ENCODE measurements at places on chromosomes 5 and 9. TPM values are rescaled to one million over a fixed set of nuclear protein-coding genes. Genes with fewer than 3 reads are reported as not detected.

DNA sequence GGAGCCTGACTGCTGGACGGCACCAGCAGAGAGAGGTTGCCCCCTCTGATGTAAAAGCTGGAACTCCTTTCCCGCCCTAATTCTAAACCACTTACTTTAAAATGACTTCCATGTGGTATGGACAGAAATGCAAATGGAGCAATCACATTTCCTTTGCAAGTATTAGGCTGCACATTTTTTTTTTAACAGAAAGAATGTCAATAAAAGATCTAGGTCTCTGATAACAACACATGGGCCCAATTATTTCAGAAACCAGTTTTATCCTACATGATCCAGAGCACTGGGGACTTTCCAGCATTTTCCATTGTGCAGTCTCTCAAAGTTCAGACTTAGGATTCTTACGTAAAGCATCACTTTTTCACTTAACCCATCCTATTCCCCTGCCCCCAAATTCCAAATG, 203.7 kb downstream of the NXNL2 start:
- no peaks in the 10 kb centered on the region for H3K27me3 ChIP-seq
- DNase-seq: no peak
- H3K4me1 ChIP-seq: peaks cover under 1% of the 10 kb centered on the region
- H3K27ac ChIP-seq: no peak overlapping the region
- no peak overlapping the region for H3K4me3 ChIP-seq

DNA sequence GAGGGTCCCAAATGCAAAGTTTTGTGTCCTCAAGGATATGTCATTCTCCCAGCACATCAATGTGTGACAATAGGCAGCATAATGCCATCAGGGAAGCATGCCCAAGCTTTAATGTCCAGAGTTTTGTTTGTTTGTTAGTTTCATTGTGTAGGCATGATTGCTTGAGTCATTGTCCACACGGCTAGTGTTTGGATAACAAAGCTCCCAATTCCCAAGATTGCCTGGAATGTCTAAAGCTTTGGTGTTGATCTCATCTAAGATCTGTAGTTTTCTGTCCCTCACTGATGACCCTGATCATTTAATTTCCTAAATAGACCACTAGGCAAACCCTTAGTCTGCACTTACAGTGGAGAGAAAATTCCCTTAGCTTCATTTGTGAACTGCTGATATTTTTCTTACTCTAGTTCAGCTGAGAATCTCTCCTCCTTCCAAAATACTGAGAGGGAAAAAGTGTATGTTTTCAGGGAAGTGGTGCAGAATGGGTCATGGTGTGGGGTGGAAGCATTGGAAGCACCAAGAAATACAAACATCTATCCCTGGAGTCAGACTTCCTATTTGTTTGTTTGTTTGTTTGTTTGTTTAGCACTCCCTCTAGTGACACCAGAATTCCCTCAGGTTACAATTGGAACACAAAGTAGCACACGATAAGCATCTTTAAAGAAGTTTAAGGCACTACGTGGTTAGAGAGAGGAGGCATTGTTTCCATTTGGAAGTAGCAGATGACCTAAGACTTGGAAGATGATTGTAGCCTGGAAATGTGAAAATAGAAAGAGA, 127.1 kb downstream of the PRDM6 start:
- no peaks in the 10 kb centered on the region for H3K4me1 ChIP-seq
- no peak for DNase-seq
- no peak overlapping the region for H3K27ac ChIP-seq
- no peaks in the 10 kb centered on the region for H3K36me3 ChIP-seq

DNA sequence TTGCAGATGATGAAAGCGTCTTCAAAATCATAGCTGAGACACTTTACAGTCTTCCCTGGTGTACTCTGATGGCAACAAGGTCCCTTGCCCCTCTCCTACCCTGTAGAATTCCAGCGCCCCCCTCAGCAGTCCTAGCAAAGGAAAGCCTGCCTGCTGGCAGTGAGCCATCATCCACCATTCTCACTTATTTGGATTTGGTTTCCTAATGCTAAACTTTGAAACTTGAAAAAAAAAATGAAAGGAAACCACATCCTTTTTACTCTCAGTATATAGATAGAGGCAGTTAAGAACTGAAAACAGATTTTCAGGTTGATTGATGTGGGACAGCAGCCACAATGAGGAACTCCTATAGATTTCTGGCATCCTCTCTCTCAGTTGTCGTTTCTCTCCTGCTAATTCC, at the start of gene GZMA:
GZMA (plus strand) TSS at position 299 of the 400 bp plus-strand sequence; CDS start at position 336, 37 bp downstream.
- H3K27ac ChIP-seq: no peak within 1 kb of the TSS
- DNase-seq: no peak
- no peaks in the 10 kb centered on the region for H3K27me3 ChIP-seq

The SV2C gene
- not detected for total RNA-seq

DNA sequence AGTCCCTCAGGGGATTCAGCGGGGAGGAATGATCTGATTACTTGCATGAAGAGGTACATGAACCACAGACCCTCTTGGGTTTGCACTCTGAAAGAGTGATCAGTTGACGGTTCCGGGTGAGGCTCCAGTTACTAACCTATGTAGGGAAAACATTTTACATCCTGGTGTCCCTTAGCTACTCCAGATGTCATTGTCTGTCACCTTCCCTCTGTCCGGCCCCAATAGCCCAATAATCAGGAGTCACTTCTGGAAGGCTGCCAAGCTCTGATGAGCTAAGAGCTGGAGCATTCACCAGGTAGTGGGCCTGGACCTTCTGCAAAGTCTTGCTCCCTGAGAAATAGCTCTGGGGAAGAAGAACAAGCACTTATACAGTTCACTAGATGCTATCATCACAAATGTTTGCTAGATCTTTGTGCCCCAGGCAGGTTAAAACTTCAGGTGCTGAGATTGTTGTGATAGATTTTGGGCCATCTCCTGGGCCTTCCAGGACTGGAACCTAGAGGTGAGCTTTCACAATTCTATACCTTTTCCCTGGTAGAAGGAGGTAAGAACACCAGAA, 64.5 kb downstream of the ENTREP1 start:
- DNase-seq: no peak
- no peaks in the 10 kb centered on the region for H3K27me3 ChIP-seq
- no peak overlapping the region for H3K4me3 ChIP-seq
- no peaks in the 10 kb centered on the region for H3K4me1 ChIP-seq
- H3K36me3 ChIP-seq: no peaks in the 10 kb centered on the region

- no peaks in the 10 kb centered on the region for H3K27me3 ChIP-seq
- H3K36me3 ChIP-seq: no peaks in the 10 kb centered on the region
- no peak overlapping the region for H3K27ac ChIP-seq
- H3K4me1 ChIP-seq: no peaks in the 10 kb centered on the region
- H3K4me3 ChIP-seq: no peak overlapping the region
Observed at GRCh38 chr5:137097203-137097602, 401.9 kb downstream of the SPOCK1 start.

The ECM2 gene
- 9.0 TPM for total RNA-seq

DNA sequence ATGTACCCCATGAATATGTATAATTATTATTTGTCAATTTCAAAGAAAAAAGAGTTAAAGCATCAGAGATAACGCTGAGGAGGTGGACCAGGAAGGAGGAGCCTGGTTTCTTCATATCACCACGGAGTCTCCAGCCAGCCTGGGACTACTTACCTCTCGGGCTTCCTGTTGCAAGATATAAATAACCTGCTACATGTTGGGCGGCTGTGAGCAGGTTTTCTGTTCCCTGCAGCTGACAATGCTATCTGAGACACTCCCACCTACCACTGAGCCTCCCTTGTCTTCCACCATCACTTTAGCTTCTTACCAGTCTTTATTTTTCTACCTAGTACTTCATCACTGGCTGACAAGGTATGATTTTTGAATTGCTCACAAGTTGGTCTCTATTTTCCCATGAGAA, 102.7 kb upstream of the CPEB4 start:
- H3K27me3 ChIP-seq: no peaks in the 10 kb centered on the region
- peaks cover 22% of the 10 kb centered on the region for H3K4me1 ChIP-seq
- no peak overlapping the region for H3K4me3 ChIP-seq
- H3K36me3 ChIP-seq: no peaks in the 10 kb centered on the region
